Activated CD4-positive, alpha-beta memory T cell treated with anti-CD3 and anti-CD28 coated beads for 36 hours (primary cell): ENCODE measurements at places on chromosomes 2 and 18.

GRCh38 chr18:62612776-62613175 lies 90.0 kb downstream of the ZCCHC2 start:
- no peak for DNase-seq
- H3K27ac ChIP-seq, result no peak overlapping the region
- H3K27me3 ChIP-seq, result peaks cover 35% of the 10 kb centered on the region
- H3K4me1 ChIP-seq, result no peaks in the 10 kb centered on the region

GRCh38 chr2:184346338-184346862 lies 251.9 kb upstream of the ZNF804A start:
- H3K4me3 ChIP-seq, result no peak overlapping the region
- H3K27ac ChIP-seq, result no peak overlapping the region
- no peaks in the 10 kb centered on the region for H3K4me1 ChIP-seq
- H3K27me3 ChIP-seq, result no peaks in the 10 kb centered on the region
- DNase-seq, result no peak
- no peaks in the 10 kb centered on the region for H3K36me3 ChIP-seq

DNA sequence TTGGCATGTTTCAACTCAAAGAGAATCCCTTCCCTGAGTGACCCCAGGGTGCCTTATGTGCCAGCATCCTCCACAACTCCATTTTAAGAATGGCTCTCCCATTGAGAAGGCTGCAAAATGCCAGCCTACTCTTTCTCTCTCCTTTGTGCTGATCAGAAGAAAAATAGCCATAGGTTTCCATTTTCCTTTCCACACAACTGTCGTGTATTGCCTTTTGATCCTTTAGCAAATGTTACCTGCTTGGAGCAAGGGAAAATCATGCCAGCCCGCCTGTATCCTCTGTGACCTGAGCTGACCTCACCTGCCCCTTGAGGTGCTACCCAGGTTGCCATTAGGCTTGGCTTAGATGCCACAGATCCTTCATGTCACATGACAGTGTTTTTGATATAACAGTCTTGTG lies 38.8 kb downstream of the DPYSL5 start:
- no peaks in the 10 kb centered on the region for H3K36me3 ChIP-seq
- H3K4me3 ChIP-seq, result no peak overlapping the region
- no peak for DNase-seq
- no peak overlapping the region for H3K27ac ChIP-seq
- peaks cover 7% of the 10 kb centered on the region for H3K27me3 ChIP-seq

GRCh38 chr2:117212562-117212961 lies 601.9 kb upstream of the DDX18 start:
- DNase-seq, result no peak
- H3K4me1 ChIP-seq, result no peaks in the 10 kb centered on the region
- H3K36me3 ChIP-seq, result no peaks in the 10 kb centered on the region
- no peaks in the 10 kb centered on the region for H3K27me3 ChIP-seq
- H3K27ac ChIP-seq, result no peak overlapping the region
- no peak overlapping the region for H3K4me3 ChIP-seq

- no peaks in the 10 kb centered on the region for H3K4me1 ChIP-seq
- H3K27me3 ChIP-seq, result no peaks in the 10 kb centered on the region
- no peak for DNase-seq
- H3K27ac ChIP-seq, result no peak overlapping the region
- no peaks in the 10 kb centered on the region for H3K36me3 ChIP-seq
- no peak overlapping the region for H3K4me3 ChIP-seq
These were observed 7.7 kb upstream of the ALPI start for GRCh38 chr2:232448304-232448690.

- H3K27ac ChIP-seq, result no peak overlapping the region
- peaks cover 11% of the 10 kb centered on the region for H3K27me3 ChIP-seq
- H3K36me3 ChIP-seq, result no peaks in the 10 kb centered on the region
- no peak overlapping the region for H3K4me3 ChIP-seq
- H3K4me1 ChIP-seq, result peaks cover 13% of the 10 kb centered on the region
- no peak for DNase-seq
These were observed 2.8 kb upstream of the GPR45 start for GRCh38 chr2:105238664-105239240.

- H3K4me3 ChIP-seq, result no peak overlapping the region
- H3K4me1 ChIP-seq, result peaks cover 24% of the 10 kb centered on the region
- no peaks in the 10 kb centered on the region for H3K27me3 ChIP-seq
- no peaks in the 10 kb centered on the region for H3K36me3 ChIP-seq
- no peak for DNase-seq
These were observed 170.4 kb downstream of the ZFP36L2 start for GRCh38 chr2:43055985-43056384.

GRCh38 chr2:12282780-12283695 lies 433.7 kb upstream of the TRIB2 start:
- no peak for DNase-seq
- peaks cover 9% of the 10 kb centered on the region for H3K27me3 ChIP-seq
- H3K36me3 ChIP-seq, result no peaks in the 10 kb centered on the region
- peaks cover 12% of the 10 kb centered on the region for H3K4me1 ChIP-seq
- H3K4me3 ChIP-seq, result no peak overlapping the region

- H3K27ac ChIP-seq, result no peak overlapping the region
- no peak for DNase-seq
- H3K36me3 ChIP-seq, result no peaks in the 10 kb centered on the region
- peaks cover 11% of the 10 kb centered on the region for H3K4me1 ChIP-seq
- H3K27me3 ChIP-seq, result no peaks in the 10 kb centered on the region
These were observed 11.9 kb upstream of the ASPRV1 start for GRCh38 chr2:69973335-69973735.

- H3K4me3 ChIP-seq, result no peak overlapping the region
- no peaks in the 10 kb centered on the region for H3K27me3 ChIP-seq
- no peak overlapping the region for H3K27ac ChIP-seq
These were observed 5.1 kb downstream of the FECH start for GRCh38 chr18:57581301-57581934.
